ENCODE measurements at places on chromosomes 3 and 15. TPM values are rescaled to one million over a fixed set of nuclear protein-coding genes. Genes with fewer than 3 reads are reported as not detected.

DNA sequence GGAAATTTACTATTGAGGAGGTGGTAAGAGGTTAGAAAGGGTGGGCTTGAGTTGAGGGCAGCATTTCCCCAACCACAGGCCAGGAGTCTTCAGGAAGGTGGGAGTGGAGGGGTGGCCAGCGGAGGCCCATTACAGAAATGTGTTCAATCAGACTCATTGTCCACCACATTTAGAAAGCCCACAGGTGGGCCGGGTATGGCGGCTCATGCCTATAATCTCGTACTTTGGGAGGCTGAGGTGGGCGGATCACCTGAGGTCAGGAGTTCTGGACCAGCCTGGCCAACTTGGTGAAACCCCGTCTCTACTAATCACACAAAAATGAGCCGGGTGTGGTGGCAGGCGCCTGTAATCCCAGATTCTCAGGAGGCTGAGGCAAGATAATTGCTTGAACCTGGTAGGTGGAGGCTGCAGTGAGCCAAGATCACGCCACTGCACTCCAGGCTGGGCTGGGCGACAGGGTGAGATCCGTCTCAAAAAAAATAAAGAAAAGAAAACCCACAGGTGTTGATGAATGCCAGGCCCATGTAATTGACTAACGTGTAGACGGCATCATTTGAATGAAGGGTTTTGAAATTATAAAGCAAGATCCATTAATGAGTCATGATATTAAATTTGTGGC, 12.2 kb upstream of the SYNM start:
- H3K4me1 ChIP-seq, result no peaks in the 10 kb centered on the region
- no peak overlapping the region for H3K4me3 ChIP-seq
- H3K27ac ChIP-seq, result no peak overlapping the region
- H3K27me3 ChIP-seq, result no peaks in the 10 kb centered on the region
- DNase-seq, result no peak

GRCh38 chr3:81861593-81861992, 100.1 kb upstream of the GBE1 start:
- no peaks in the 10 kb centered on the region for H3K27me3 ChIP-seq
- DNase-seq, result no peak
- no peaks in the 10 kb centered on the region for H3K4me1 ChIP-seq
- H3K4me3 ChIP-seq, result no peak overlapping the region
- no peaks in the 10 kb centered on the region for H3K36me3 ChIP-seq

GRCh38 chr15:94081829-94082228, 149.5 kb upstream of the MCTP2 start:
- no peak overlapping the region for H3K27ac ChIP-seq
- DNase-seq, result no peak
- H3K36me3 ChIP-seq, result no peaks in the 10 kb centered on the region
- H3K27me3 ChIP-seq, result no peaks in the 10 kb centered on the region
- H3K4me3 ChIP-seq, result no peak overlapping the region
- no peaks in the 10 kb centered on the region for H3K4me1 ChIP-seq

DNA sequence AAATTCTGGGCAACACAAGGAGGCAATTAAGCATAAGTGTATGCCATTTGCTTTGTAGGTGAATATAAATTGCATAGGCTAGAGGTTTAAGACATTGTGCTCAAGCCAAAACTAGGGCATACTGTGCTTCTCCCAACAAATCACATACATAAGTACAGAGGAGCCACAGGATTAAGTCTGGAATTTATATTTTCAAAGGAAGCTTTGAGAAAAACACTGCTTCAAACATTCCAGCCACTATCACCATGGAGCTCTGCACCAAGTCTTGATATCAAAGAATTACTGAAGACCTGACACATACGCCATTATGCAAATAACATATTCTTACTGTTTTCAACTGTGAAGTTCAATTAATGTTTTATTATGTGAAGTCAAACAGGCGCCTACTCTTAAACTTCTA, 119.4 kb upstream of the NPHP3 start:
- DNase-seq, result no peak
- no peaks in the 10 kb centered on the region for H3K27me3 ChIP-seq
- no peak overlapping the region for H3K4me3 ChIP-seq
- no peaks in the 10 kb centered on the region for H3K36me3 ChIP-seq
- H3K27ac ChIP-seq, result no peak overlapping the region
- H3K4me1 ChIP-seq, result no peaks in the 10 kb centered on the region

DNA sequence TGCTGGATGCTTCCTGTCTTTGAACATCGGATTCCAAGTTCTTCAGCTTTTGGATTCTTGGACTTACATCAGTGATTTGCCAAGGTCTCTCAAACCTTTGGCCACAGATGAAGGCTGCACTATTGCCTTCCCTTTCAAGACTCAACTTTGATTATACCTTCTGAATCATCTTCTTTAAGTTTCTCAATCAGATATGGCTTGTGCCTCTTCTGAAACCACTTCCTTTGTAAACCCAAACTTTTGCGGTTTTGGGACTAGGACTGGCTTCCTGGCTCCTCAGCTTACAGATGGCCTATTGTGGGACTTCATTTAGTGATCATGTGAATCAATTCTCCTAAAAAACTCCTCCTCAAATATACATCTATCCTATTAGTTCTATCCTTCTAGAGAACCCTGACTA, 47.1 kb upstream of the CADPS start:
- DNase-seq, result no peak
- H3K27ac ChIP-seq, result no peak overlapping the region
- no peaks in the 10 kb centered on the region for H3K36me3 ChIP-seq
- no peaks in the 10 kb centered on the region for H3K4me1 ChIP-seq

DNA sequence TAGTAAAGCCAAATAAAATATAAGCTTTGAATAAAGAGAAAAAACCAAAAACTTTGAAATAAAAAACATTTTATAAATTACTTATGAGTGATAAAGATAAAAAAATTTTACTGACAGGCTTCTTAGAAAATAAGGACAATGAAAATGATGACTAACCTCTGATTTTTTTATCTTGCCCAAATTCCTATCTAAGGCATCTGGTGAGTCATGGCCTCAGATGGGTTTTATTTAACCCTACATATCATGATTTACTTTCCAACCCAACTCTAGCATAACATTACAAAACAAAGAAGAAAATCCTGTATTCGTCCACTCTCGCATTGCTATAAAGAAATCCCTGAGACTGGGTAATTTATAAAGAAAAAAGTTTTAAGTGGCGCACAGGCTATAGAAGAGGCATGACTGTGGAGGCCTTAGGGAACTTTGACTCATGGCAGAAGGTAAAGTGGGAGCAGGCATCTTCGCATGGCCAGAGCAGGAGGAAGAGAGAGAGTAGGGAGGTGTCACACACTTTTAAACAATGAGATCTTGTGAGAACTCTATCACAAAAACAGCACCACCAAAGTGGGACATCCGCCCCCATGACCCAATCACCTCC, 152.1 kb downstream of the NEK10 start:
- no peak overlapping the region for H3K4me3 ChIP-seq
- no peak for DNase-seq
- H3K27me3 ChIP-seq, result no peaks in the 10 kb centered on the region
- no peak overlapping the region for H3K27ac ChIP-seq

- H3K4me3 ChIP-seq, result no peak overlapping the region
- no peak for DNase-seq
- H3K27me3 ChIP-seq, result no peaks in the 10 kb centered on the region
- H3K4me1 ChIP-seq, result no peaks in the 10 kb centered on the region
- no peaks in the 10 kb centered on the region for H3K36me3 ChIP-seq
- H3K27ac ChIP-seq, result no peak overlapping the region
These were observed 172.6 kb upstream of the PPP2R3A start for GRCh38 chr3:135792858-135793475.

GRCh38 chr15:63945838-63946298, 100.4 kb downstream of the DAPK2 start:
- no peak overlapping the region for H3K4me3 ChIP-seq
- H3K27me3 ChIP-seq, result no peaks in the 10 kb centered on the region

- no peaks in the 10 kb centered on the region for H3K4me1 ChIP-seq
- H3K27me3 ChIP-seq, result no peaks in the 10 kb centered on the region
- H3K27ac ChIP-seq, result no peak overlapping the region
- no peaks in the 10 kb centered on the region for H3K36me3 ChIP-seq
These were observed 73.3 kb upstream of the UBE2E2 start for GRCh38 chr3:23129817-23130216.

GRCh38 chr3:143170676-143171075, 51.1 kb downstream of the CHST2 start:
- no peaks in the 10 kb centered on the region for H3K36me3 ChIP-seq
- peak overlapping the region; percentile 67 for H3K4me3 ChIP-seq

GRCh38 chr15:96053031-96053780, 277.3 kb upstream of the NR2F2 start:
- no peaks in the 10 kb centered on the region for H3K36me3 ChIP-seq
- H3K27ac ChIP-seq, result no peak overlapping the region
- peaks cover 16% of the 10 kb centered on the region for H3K27me3 ChIP-seq
- peak overlapping the region; percentile 19 for H3K4me3 ChIP-seq
- peaks cover 10% of the 10 kb centered on the region for H3K4me1 ChIP-seq
- DNase-seq, result no peak

DNA sequence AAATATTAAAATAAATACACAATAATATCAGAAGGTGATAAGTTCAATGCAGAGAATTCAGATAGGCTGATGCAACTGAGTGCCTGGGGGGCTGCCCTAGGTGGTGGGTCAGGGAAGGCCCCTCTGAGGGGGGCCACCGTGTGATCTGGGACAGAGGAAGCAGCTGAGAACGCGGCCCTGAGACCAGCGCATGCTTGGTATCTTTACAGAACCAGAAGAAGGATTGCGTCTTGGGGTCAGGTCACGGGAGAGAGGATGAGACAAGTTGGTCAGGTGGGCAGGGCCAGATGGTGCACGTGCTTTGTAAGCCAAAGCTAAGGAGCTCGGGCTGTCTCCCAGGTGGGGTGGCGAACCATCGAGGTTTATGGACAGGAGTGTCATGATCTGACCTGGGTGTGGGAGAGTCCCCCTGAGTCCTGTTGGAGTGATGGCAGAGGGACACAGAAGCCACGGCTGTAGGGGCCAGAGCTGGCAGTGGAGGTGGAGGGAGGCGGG, 121.2 kb downstream of the ETFA start:
- no peak overlapping the region for H3K27ac ChIP-seq
- peaks cover 10% of the 10 kb centered on the region for H3K4me1 ChIP-seq
- H3K4me3 ChIP-seq, result no peak overlapping the region
- H3K36me3 ChIP-seq, result no peaks in the 10 kb centered on the region
- no peak for DNase-seq
- H3K27me3 ChIP-seq, result no peaks in the 10 kb centered on the region

DNA sequence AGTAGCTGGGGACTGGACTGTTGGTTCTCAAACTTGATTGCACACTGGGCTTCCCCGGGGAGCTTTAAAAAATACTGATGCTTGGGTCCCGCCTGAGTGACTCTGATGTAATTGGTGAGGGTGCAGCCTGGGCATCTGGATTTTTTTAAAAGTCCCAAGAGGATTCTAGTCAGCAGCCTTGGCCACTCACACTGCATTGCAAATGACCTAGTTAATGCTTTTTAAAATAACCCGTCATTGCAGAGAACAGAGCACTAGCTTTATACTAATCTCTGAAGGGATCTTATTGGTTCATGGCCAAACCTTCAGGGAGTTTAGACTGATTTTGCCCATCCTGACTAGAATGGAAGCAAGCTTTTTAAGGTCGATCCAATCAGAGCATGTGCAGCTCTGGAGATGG, 310.6 kb upstream of the PROK2 start:
- H3K4me1 ChIP-seq, result peaks cover 9% of the 10 kb centered on the region
- H3K27me3 ChIP-seq, result no peaks in the 10 kb centered on the region
- no peaks in the 10 kb centered on the region for H3K36me3 ChIP-seq
- no peak for DNase-seq
- H3K4me3 ChIP-seq, result no peak overlapping the region

DNA sequence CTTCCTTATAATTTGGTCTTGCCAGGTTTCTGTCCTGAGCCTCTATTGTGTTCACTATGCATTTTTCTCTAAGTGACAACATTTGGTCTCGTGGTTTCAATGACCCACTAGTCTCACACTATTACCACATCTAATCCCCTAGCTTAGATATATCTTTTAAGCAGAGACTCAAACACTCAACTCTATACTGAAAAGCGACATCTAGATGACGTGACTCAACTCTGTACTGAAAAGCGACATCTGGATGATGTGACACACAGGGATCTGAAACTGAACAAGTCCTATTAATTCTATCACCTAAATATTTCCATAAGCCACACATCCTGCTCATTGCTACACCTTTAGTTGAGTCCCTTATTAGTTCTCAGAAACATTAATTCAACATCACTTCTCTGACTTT, 141.7 kb upstream of the MBNL1 start:
- H3K27ac ChIP-seq, result no peak overlapping the region
- H3K27me3 ChIP-seq, result no peaks in the 10 kb centered on the region
- no peak for DNase-seq
- H3K36me3 ChIP-seq, result no peaks in the 10 kb centered on the region

- no peaks in the 10 kb centered on the region for H3K36me3 ChIP-seq
- no peak overlapping the region for H3K4me3 ChIP-seq
- no peak for DNase-seq
- H3K27me3 ChIP-seq, result no peaks in the 10 kb centered on the region
- H3K4me1 ChIP-seq, result peaks cover 4% of the 10 kb centered on the region
These were observed 28.9 kb downstream of the POLR2M start for GRCh38 chr15:57735431-57735830.

DNA sequence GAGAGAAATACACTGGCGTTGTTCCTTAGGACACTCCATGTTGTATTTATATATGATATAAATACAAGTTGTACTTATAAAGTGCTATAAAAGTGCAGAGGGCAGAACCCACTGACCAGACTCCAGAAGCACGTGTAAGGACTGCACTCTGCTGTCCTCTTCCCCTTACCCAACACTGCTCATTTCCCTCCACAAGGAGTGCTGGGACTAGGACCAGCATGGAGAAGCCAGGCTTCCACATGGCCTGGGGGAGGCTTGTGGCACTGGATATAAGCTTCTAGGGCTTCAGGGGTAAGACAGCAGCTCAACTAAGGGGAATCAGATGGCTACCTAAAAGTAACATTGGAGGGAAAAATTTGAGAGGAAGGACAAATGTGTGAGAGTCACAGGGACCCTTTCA, 556.9 kb downstream of the IGSF11 start:
- H3K27ac ChIP-seq, result no peak overlapping the region
- no peak overlapping the region for H3K4me3 ChIP-seq
- no peaks in the 10 kb centered on the region for H3K36me3 ChIP-seq
- DNase-seq, result no peak

DNA sequence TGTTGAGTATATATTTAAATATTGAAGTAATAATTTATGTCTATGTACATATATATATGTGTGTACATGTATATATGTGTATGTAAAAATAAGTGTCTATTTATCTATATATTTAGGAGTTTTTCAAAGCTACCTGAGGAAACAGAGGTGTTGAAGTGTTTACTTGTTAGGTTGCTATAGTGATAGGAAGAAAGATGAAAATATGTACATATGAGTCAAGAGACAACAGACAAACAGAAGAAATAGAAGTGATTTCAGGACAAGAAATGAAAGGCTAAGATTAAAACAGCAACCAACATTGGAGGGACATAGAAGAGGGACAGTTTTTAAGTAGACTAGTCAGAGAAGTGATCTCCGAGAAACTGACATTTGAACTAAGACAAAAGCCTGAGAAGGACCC, 11.1 kb downstream of the IL1RAP start:
- H3K36me3 ChIP-seq, result peaks cover 10% of the 10 kb centered on the region
- no peak overlapping the region for H3K27ac ChIP-seq
- H3K4me1 ChIP-seq, result no peaks in the 10 kb centered on the region
- no peaks in the 10 kb centered on the region for H3K27me3 ChIP-seq

FAM162A gene
- polyA plus RNA-seq, result 105 TPM

PLSCR2 gene
- polyA plus RNA-seq, result not detected

Measured in CD4-positive, CD25-positive, alpha-beta regulatory T cell (primary cell).